GM23248 (cell line): ENCODE measurements at places on chromosomes 5 and 9.
A peak's percentile ranks its signal among the peaks of the same experiment; 100 is the strongest.

GRCh38 chr5:119743927-119744326, 114.6 kb downstream of the FAM170A start:
- no peaks in the 10 kb centered on the region for H3K27me3 ChIP-seq
- DNase-seq = peak; percentile 21
- H3K36me3 ChIP-seq = no peaks in the 10 kb centered on the region
- H3K4me3 ChIP-seq = no peak overlapping the region
- no peaks in the 10 kb centered on the region for H3K4me1 ChIP-seq
- no peak overlapping the region for H3K27ac ChIP-seq

DNA sequence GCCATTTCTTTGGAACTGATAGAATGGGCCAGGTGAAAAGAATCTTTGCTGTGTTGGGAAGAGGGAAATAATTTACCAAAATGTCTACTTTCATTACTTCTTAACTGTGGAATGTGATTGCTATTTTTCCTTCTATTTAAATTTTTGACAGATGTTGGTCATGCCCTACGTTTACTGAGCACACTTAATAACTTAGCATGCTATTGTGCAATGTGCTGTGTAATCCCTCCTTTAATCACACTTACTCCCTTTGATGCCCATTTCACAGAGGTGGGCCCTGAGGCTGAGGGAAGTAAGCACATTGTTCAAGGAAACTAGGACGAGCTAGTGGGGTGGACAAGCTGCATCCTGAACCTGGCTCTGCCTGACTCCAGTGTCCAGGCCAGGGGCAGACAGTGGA, 47.8 kb upstream of the INSYN2B start:
- H3K4me3 ChIP-seq = no peak overlapping the region
- peak; percentile 12 for DNase-seq
- H3K27me3 ChIP-seq = 0 out of 2 replicates have a peak, but pooled peaks cover 8% of the 10 kb centered on the region
- H3K4me1 ChIP-seq = no peaks in the 10 kb centered on the region
- no peaks in the 10 kb centered on the region for H3K36me3 ChIP-seq
- H3K27ac ChIP-seq = no peak overlapping the region

DNA sequence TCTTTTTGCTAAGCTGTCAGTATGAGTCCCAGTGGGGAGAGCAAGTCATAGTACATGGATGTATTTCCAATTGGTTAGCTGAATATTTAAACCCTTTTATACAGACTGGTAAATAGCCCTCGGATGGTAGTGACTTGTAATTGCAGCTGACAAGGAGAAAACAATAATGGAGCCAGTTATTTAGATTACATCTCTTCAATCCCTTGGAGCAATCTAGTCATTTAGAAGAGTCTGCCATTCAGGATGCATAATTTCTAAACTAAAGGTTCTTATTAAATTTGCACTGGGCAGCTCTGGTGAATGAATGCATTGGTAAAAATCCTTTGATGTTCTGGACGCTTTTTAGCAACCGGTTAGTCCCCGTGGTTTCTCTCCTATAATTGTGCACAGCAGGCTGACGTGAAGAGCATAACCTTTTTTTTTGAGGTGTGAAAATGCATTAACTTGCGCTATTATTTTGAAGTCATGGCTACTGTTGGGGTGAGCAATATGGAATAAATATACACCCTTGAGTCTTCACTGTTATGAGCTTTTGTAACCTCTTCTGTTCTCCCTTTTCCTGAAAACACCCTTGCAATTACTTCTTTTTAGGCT, 158.6 kb upstream of the CD180 start:
- H3K4me1 ChIP-seq = no peaks in the 10 kb centered on the region
- DNase-seq = no peak
- no peaks in the 10 kb centered on the region for H3K27me3 ChIP-seq
- H3K27ac ChIP-seq = no peak overlapping the region
- H3K4me3 ChIP-seq = no peak overlapping the region

DNA sequence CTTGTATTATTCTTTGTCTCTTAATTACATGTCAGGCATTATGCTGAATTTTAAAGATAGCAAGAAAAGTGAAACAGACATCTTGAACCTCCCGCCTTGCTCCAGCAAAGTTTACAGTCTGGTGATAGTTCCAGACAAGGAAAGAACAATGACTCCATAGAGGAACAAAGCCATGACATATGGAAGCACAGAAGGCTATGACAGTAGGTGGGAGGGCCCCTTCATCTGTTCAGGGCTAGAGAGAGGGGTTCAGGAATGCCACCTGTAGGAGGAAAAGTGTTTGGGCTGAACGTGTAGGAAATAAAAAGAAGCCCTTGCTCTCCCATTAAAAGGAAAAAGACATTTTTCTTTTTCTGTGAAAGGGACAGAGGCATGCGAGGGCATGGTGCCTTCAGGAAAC, 315.6 kb downstream of the TRIM32 start:
- H3K4me1 ChIP-seq = no peaks in the 10 kb centered on the region
- H3K27me3 ChIP-seq = no peaks in the 10 kb centered on the region
- no peak overlapping the region for H3K4me3 ChIP-seq
- H3K36me3 ChIP-seq = no peaks in the 10 kb centered on the region

GRCh38 chr5:178490935-178491652, 99.1 kb downstream of the COL23A1 start:
- H3K27me3 ChIP-seq = no peaks in the 10 kb centered on the region
- no peak for DNase-seq
- no peaks in the 10 kb centered on the region for H3K4me1 ChIP-seq

DNA sequence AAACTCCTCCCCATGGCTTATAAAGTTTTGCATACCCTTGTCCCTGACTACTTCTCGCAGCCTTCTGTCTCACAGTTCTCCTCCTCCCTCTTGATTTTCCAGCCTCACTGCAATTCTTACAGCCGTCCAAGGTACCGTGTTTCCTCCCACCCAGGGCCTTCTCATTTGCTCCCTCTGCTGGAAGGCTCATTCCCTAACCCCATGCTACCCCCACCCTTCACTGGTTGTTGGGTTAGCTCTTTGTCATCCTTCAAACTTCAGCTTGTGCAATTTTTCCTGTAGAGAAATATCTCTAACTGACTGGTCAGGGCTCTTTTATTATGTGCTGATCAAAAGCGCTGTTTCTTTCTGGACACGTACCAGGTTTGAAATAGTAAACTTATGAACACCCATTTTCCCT, 329.2 kb downstream of the EBF1 start:
- H3K4me1 ChIP-seq = peaks cover 35% of the 10 kb centered on the region
- H3K27me3 ChIP-seq = no peaks in the 10 kb centered on the region
- 0 out of 2 replicates have a peak, but pooled peaks cover 3% of the 10 kb centered on the region for H3K36me3 ChIP-seq

DNA sequence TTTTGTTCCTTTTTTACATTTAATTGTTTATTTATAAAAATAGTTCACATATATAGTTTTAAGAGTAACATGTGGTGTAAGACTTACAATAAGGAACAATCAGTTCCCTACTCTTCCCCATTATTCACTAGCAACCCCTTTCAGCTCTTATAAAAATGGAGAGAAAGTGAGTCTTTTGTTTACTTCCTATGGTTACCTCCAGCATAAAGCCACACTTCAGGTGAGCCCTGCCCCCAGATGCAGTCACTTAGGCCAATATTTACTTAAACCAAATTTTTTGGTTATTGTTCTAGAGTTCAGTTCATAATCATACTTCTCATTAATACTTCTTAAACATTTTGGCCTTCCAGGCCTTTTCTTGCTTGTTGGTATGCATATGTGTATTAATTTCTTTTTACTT, 33.7 kb downstream of the UBE2R2 start:
- H3K36me3 ChIP-seq = no peaks in the 10 kb centered on the region
- peaks cover 23% of the 10 kb centered on the region for H3K4me1 ChIP-seq
- H3K4me3 ChIP-seq = no peak overlapping the region
- DNase-seq = no peak
- H3K27ac ChIP-seq = no peak overlapping the region

DNA sequence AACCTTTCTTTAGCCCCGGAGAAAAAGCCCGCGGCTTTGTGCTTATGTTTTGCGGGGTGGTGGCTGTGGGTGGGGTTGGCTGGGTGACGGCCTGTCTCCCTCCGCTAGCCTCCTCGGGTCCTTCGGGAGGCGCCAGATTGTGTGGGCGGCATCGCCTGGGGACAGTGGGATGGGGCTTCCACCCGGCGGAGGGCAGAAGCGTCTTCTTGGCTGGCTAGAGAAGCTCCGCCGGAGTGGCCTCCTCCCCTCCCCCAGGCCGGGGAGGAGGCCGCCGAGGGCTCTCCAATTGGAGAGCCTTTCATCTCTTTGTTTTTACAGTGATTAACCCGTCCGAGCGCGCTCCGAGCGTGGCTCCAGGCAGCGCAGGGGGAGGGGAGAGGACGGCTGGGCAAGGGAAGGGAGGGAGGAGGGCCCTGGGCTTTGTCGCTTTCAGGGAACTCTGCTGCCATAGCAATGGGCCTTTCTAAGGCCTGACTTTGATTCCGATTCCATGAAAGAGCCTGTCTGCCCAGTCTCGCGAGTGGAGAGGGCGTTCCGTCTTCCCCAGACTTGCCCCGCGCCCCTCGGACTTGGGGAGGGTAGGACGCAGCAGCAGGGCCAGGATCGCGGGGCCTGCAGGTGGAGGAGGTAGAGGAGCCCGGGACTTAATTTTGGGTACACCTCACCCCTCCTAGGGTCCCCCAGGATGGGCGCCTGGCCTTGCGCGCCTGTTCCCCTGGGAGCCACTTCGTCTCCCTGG, 36.7 kb upstream of the TIFAB start:
- no peaks in the 10 kb centered on the region for H3K36me3 ChIP-seq
- H3K27ac ChIP-seq = no peak overlapping the region
- H3K4me3 ChIP-seq = peak overlapping the region; percentile 80
- H3K4me1 ChIP-seq = peaks cover 16% of the 10 kb centered on the region
- no peaks in the 10 kb centered on the region for H3K27me3 ChIP-seq

- no peaks in the 10 kb centered on the region for H3K36me3 ChIP-seq
- no peak overlapping the region for H3K4me3 ChIP-seq
- no peaks in the 10 kb centered on the region for H3K4me1 ChIP-seq
- DNase-seq = no peak
- H3K27ac ChIP-seq = no peak overlapping the region
These were observed 107.3 kb upstream of the SARDH start for GRCh38 chr9:133845440-133845839.

- DNase-seq = peak; percentile 65
- H3K27ac ChIP-seq = no peak overlapping the region
- H3K4me1 ChIP-seq = no peaks in the 10 kb centered on the region
- H3K27me3 ChIP-seq = 0 out of 2 replicates have a peak, but pooled peaks cover 7% of the 10 kb centered on the region
- H3K36me3 ChIP-seq = no peaks in the 10 kb centered on the region
These were observed 394.9 kb downstream of the GADD45G start for GRCh38 chr9:89999534-90000370.

- H3K27ac ChIP-seq = no peak overlapping the region
- H3K4me3 ChIP-seq = no peak overlapping the region
- no peaks in the 10 kb centered on the region for H3K36me3 ChIP-seq
- no peaks in the 10 kb centered on the region for H3K4me1 ChIP-seq
- no peaks in the 10 kb centered on the region for H3K27me3 ChIP-seq
These were observed 80.6 kb downstream of the WNK2 start for GRCh38 chr9:93264338-93265125.

- no peaks in the 10 kb centered on the region for H3K36me3 ChIP-seq
- no peak overlapping the region for H3K27ac ChIP-seq
These were observed 133.8 kb upstream of the SLC24A2 start for GRCh38 chr9:19922476-19923118.
